ENCODE measurements at places on chromosomes 5 and 9.

- no peak for DNase-seq
These were observed 244.0 kb downstream of the ARHGAP26 start for GRCh38 chr5:143014017-143014651.

GRCh38 chr9:121824651-121825030 lies 173.2 kb downstream of the DAB2IP start:
- no peak for DNase-seq

DNA sequence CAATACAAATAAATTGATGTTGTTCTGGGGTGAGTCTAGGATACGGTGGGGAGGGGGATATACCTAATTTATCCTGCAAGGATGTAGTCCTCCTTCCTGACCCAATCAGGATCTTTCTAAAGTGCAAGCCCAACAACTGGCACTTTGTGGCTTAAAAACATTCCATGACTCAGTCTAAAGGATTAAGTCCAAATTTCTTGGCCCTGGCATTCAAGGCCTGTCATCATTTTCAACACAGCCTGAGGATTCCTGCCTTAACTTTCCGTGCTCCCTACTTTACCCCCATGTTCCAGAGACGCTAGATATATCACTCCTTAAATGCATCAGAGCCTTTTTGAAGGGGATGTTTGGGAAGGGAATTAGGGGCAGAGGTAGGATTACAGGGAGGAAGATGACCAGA lies 1.0 kb downstream of the FAM221B start:
- no peak for DNase-seq

- DNase-seq = no peak
These were observed 51.4 kb upstream of the CAST start for GRCh38 chr5:96610747-96611146.

DNA sequence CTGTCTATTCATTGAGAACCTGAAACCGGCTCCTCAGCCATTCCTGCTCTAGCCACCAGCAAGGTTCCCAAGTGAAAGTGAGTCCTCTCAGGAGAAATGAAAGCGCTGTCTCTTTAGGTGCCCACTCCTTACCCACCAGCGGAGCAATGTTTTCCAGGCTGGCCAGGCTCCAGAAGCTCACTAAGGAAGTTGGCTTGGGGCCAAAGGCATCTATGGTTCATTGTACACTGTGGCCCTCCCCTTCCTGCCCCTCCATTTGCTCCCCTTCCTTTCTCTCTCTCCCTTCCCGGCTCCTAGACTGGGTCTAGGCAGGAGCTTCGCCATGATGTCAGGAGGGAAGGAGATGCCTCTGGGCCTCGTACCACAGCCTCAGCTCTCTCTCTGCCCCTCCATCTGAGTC lies 1.1 kb upstream of the GABRP start:
- DNase-seq = no peak

GRCh38 chr5:52788505-52788821 lies 747 bp downstream of the ITGA1 start:
- no peak for DNase-seq

GRCh38 chr9:8140557-8140956 lies 341.0 kb upstream of the DMAC1 start:
- no peak for DNase-seq

DNA sequence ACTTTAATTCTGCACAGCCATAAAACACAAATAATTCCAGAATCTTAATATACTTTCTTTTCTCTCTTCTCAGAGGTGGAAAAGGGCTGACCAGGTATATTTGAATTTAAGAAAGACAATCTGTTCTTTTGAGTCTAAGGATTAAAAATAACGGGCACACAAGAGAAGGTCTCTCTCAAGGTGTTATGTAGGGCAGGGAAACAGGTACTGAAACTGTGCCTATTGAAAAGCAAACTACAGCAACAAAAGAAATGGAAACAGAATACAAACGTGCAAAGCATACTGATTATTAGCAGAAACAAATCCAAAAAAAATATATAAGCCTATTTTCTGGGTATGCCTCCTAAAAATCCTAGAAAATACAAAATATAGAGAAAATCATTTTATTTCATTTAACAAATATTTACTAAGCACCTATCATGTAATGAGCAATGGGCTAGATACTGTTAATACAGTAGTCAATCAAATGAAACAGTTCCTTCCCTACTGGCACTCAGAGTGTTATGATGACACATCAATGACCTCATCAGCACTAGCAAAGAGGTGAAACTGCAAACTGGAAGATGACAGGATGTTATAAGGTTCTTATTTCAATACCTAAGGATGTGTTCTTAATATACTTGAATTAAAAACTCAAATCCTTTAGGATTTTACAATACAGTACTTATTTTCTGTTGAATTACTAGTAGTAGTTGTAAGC lies 87.7 kb downstream of the AUH start:
- DNase-seq = no peak

DNA sequence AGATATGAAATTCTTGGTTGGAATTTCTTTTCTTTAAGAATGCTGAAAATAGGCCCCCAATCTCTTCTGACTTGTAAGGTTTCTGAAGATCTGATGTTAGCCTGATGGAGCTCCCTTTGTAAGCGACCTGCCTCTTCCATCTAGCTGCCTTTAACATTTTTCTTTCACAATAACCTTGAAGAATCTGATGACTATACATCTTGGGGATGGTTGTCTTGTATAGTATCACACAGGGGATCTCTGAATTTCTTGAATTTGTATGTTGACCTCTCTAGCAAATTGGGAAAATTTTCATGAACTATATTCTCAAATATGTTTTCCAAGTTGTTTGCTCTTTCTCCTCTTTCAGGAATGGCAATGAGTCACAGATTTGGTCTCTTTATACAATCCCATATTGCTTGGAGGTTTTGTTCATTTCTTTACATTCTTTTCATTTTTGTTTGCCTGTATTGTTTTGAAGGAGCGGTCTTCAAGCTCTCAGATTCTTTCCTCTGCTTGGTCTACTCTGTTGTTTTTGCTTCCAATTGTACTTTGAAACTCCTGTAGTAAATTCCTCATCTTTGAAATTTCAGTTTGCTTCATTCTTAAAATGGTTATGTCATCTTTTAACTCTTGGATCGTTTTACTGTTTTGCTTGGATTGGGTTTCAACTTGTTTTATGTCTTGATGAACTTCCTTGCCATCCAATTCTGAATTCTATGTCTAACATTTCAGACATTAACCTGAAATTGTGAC lies 245.2 kb upstream of the TARS1 start:
- no peak for DNase-seq

GRCh38 chr5:179840766-179841165 lies 17.9 kb downstream of the MRNIP start:
- DNase-seq = no peak

DNA sequence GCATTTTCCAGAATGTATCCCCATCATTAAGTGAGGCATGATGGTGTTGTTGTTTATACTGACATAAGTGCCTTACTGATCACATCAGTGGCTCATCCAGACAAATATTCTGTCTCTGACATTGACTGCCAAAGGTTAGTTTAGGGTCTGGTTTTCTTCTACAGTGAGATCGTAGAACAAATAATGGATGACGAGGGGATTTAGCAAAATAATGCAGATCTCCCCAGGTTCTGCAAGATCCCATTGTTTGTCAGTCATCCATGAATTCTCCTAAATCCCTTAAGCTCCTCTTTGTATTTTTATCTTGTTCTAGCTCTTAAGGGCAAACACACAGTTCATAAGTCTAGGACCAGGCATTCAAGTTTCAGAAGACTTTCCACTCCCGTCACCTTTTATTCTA lies 93.1 kb upstream of the DHFR start:
- no peak for DNase-seq

GRCh38 chr9:9754186-9754585 lies 858.6 kb downstream of the PTPRD start:
- DNase-seq = no peak

DNA sequence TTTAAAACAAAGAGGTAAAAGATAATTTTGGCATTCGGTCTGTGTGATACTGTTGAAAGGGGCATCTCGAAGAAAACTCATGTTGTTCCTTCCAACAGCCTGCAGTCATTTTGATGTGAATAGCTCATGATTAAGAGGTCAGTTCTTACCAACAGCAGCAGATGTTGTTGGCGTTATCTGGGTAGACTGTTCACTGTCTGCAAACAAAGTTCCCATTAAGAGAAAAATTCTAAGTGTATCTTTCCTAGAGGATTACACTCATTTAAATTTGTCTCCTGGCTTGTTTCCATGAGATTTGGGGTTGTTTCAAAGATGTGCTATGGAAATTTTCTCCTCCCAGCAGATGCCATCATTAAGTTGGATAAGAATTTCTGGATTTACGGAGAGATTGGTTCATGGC lies 138.2 kb upstream of the RORB start:
- DNase-seq = no peak

- DNase-seq = no peak
These were observed 44.7 kb downstream of the CCL28 start for GRCh38 chr5:43367453-43367852.

DNA sequence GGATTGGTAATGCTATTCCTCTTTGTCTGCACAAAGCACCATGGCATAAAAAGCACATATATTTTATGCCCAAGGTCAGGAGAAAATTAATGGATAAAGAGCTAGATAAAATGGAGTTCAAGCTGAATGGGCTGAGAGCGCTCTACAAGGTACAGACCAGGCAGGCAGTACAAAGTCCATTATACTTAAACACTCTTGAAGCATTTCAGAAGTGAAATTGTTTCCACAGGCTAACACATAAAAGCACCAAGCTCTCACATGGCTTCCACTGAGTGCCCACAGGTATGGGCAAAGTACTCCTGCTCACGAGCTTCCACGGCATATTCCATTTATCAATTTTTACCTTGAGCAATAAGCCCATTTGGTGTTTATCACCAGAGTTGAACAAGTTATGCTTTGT lies 771.2 kb upstream of the DMAC1 start:
- no peak for DNase-seq

DNA sequence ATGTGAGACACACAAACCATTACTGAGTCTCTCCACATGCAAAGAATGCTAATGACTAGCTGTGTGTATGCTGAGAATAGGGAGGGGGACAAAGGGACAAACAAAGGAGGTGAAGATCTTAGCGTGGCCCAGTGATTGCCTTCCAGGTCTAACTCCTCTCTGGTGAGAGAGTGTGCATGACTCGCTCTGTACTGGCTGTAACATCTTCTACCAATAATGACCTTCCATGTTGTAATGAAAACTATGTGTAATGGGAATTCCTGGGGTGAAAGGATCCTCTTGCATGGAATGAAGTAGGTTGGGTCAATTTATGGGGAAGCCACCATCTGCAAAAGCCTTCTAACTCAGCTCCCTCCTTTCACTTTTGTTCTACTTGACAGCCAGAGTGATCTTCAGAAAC lies 24.4 kb upstream of the GPR151 start:
- DNase-seq = no peak

DNA sequence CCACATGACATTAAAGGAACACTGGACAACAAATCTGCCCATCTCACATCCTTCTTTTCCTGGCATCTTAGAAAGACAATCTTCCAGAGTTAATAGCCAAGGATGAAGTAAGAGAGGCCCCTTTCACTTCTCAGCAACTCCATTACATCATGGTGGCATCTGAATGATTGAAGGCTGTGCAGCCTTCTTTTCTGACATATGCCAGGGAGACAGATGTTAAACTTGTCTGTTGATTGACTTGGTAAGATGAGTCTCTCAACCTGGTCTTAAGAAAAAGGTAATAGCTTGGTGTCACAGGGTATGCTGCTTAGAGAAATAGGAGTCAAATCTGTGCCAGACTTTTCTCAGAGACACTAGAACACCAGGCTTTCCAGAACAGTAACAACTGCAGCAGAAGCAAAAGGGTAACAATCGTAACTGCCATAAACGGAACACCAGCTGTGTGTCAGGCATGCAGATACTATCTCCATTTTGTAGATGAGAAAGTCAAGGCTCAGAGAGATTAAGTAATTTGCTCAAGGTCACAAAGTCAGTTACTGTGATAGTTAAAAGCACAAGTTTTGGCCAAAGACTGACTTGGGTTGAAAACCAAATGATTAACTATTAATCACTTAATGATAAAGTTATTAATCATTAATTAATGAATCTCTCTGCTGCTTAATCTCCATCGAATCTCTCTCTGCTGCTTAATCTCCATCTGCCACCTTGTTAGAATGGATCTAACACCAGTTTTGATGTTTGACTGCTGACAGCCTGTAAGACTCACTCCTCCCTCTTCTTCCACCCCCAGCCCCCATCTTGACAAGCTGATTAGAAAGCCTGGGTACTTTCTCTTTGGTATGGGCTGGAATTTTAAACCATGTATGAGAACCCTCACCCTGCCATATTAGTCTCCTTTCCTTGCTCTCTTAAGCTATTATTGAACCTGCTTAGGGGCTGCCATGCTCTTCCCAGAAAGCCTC lies 353.5 kb downstream of the ENC1 start:
- no peak for DNase-seq

GRCh38 chr5:123763201-123763600 lies 251.2 kb downstream of the CSNK1G3 start:
- DNase-seq = no peak

DNA sequence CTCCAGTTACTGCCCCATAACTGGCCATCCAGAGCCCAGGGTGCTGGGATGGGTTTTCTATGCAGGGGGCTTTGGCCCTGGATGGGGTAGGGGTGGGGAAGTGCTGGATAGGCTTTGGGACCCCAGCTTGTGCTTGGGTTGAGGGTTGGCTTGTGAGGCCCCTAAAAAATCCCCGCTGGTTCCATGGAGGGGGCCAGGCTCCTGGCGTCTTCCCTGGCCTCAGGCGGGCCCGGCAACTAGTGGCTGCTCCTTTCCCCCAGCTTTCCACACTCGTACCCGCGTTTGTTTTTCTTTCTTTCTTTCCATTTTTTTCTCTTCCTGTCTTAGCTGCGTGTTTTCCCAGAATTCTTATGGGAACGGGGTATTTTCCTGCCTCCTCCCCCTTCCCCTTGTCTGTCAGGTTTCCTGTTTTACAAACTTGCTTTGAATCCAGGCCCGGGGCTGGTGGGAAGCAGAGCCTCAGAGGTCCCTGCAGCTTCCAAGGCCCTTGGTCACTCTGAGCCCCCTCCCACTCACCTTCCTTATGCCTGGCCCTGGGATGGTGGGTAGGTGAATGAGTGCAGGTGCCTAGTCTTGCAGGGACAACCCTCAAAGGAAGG lies 40.2 kb downstream of the RGS3 start:
- DNase-seq = no peak

DNA sequence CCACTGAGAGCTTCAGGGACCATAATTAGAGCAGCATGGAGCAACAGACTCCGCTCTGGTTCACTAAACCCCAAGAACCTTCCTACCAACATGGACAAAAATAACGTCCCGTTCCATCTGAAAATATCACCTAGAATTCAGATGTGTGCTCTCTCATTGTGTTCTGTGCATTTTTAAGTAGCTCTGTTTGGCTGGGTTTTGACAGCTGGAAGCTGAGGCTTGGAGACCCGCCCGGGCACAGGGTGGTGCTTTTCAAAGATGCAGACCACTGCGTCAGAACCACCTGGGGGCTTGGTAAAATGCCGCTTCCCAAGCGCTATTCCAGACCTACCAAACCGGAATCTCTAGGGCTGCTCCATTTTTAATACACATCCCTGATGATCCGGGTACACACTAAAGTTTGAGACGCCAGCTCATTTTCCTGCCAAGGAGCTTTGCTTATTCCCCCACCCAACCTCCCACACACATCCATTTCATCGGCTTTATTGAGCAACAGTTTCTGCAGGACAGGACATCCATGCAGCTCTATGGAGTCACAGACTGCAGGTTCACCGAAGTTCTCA lies 104.8 kb downstream of the GABBR2 start:
- DNase-seq = no peak

GRCh38 chr5:107893642-107894041 lies 222.9 kb upstream of the EFNA5 start:
- DNase-seq = peak; percentile 41
